NCI-H446 treated with DMSO at 0.1 percent for 48 hours (cell line): ENCODE measurements at places on chromosomes 3 and 15.

- no peak for DNase-seq
Measured at GRCh38 chr3:143427631-143428030, 308.1 kb downstream of the CHST2 start.

DNA sequence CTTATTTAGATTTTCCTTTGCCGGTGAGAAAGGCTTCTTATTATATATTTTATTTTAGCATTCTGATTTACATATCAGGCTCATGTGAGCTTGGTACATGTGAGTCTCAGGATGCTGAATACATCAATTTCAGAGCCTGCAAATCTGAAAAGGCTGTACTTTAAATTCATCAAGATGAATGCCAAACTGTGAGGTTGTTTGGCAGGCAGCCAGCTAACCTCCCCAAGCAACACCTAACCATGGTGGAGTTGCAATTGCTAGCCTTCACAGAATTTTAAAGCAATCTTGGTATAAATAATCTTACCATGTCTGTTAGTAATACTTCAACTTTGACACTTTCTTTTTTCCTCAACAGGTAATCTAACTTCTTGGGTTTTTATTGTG, 252.5 kb downstream of the CDIN1 start:
- peak; percentile 8 for DNase-seq

DNA sequence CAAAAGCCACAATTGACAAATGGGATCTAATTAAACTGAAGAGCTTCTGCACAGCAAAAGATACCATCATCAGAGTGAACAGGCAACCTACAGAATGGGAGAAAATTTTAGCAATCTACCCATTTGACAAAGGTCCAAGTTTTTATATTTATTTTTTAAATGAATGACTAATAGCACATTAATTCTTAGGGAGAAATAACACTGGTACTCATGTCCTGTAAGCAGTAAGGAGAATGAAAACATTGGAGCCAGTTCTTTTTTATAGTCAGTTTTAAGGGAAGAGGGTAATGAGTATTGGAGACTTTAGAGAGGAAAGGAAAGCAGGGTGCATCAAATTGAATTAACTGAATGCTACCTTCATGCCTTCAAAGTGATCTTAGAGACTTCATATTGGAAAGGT, 404.7 kb upstream of the TGFBR2 start:
- DNase-seq, result no peak

DNA sequence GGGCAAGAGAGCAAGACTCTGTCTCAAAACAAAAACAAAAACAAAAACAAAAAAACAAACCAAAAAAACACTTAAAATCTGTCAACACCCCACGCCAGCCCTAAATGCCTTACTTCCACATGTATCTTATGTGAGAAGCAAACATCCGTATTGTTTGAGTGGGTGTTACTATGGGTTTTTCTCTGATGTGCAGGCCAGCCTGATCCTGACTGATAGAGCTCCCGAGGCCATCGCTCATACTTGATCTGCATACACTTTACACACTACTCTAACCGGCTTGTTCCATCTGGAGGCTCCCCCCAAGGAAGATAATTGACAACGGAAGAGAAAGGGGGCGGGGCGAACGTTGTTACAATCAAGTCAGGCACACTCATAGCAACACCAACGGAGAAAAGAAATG, 237.4 kb downstream of the TBL1XR1 start:
- DNase-seq, result no peak

DNA sequence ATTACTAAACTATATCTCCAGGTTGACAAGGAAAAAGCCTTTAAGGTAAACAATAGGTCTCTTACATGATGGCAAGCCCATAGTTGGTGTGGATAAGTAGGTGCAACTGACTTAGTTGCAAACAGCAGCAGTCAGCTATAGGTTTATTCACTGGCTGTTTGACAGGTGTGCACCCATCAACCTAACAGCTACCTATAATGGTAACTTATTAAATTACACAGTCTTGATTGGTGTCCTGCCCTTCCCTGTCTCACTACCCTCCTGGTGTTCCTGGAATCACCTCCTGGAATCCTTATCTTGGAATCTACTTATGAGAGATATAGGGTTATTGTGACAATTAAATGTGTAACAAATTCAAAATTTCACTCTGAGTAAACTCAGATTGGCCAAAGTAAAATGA, 467.8 kb upstream of the UBE2E2 start:
- no peak for DNase-seq

DNA sequence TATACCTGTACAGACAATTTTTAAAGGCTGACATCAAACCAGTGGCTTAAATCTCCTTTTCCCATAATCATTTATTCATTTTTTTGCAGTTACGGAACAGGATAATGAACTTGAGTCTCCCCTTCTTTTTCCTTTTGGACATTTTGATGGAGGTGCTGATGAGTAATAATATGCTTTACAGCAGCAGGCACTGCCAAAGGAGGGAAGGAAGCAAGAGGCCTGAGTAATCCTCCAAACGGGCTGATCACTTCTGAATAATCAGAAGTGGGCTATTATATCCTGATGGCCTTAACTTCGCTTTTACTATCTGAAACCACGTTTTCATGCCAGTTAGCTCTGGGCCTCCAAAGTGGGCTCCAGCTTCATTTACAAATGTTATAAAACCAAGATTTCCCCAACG, 527.2 kb downstream of the FOXP1 start:
- no peak for DNase-seq

DNA sequence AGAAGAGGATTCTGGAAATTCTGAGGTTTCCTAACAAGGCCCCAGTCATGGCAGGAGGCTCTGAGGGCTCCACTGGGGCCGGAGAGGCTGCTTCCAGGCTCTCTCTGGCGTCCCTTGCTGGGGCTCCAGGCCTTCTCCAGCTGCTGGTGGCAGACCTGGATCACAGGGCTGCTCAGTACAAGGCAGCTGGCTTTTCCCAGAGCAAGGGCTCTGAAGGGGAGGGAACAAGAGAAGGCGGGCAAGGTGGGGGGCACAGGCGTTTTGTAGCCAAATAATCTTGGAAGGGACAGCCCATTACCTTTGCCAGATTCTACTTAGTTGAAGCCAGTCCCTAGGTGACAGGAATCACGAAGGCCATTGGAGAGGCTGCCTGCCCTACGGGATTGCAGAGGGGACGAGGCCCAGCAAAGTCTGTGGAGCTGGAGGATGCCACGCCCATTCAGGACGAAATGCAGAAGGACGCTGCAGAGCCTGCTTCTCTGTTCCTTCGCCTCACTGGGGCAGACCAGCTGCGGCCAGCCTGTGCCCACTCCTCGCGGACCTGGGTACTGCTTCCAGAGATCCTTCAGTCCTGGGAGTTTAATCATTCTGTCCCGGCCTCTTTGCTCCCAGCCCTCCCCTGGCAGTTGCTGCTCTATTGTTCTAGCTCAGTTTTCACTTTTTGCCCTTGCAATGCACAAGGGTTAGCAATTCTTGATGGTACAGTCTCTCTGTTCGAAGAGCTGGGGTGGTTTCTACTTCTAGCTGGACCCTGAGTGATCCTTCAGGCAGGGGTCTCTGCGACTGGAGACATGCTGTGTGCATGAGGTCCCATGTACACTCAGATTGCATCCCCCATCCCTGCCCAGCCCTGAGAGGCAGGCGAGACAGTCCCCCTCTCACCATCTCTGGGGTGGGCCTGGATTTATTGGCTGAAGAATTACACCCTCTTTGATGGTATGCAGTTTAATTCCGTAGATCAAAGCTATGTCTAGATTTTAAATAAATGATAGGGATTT, 149.3 kb upstream of the MEF2A start:
- no peak for DNase-seq

- DNase-seq, result no peak
Measured at GRCh38 chr15:69275933-69276560, 22.7 kb upstream of the PAQR5 start.

- DNase-seq, result no peak
Measured at GRCh38 chr15:93495799-93496637, 407.0 kb upstream of the RGMA start.

- peak; percentile 75 for DNase-seq
Measured at GRCh38 chr3:30199096-30199759, 407.2 kb upstream of the TGFBR2 start.

- DNase-seq, result no peak
Measured at GRCh38 chr3:170476291-170476690, 57.6 kb downstream of the CLDN11 start.

GRCh38 chr3:34196914-34197313, 398.5 kb downstream of the PDCD6IP start:
- no peak for DNase-seq

- no peak for DNase-seq
Measured at GRCh38 chr3:17573396-17573795, 169.0 kb downstream of the TBC1D5 start.

DNA sequence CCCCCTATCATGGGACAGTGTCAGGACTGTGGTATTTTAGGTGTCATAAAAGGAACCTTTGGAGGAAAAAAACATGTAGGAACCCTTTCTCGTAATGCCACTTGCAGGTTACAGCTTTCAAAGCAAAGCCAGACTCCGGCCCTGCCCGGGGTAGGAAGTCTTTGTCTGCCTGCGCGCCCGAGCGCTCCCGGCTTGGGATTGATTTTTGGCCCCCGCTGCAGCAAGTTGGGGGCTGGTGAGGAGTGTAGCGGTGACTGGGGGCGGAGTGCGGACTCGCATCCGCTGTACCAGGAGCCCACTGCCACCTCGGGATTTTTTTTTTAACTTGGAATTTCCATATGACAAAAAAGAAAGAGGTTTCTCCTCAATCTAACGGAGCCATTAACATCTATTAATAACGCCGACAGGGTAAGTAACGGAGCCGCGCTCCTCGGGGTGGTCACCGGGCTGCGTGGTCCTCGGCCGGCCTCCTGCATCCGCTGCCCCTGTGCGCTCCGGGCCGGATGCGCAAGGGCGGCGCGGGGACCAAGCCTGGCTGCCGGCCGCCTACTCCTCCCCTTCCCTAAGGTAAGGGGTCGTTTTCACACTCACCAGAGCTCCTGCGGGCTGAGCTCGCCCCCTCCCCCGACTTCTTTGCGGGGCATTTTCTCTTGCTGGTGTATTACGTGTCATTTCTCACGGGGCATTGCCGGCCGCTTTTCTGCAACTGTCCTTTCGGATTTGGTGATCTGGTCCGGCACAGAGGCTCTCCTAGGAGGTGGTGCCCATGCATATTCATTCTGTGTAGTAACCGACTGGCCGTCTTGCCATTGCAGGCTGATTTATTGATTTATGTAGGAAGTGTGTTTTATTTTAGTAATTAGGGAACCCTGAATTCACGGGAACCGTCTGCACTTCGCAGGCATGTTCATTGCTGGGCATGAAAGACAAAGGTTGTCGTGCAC, 219.8 kb upstream of the TOPAZ1 start:
- no peak for DNase-seq

DNA sequence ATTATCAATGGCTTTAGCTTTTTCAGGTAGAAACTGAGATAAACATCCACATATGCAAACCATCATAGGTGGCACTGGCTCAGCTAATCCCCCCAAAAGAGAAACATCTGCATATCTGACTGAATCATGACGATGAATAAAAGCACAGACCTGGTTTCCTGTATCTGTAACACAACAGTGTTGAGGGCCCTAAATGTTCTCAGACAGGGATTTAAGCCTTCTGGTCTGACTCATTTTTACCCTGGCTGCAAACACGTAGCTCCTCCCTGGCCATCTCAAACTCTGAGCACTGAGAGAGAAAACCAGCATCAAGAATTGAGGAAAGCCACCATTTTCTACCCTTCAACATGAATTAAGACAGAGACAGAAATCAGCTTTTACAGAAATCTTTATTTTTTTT, 35.2 kb downstream of the GLB1 start:
- DNase-seq, result no peak

GRCh38 chr3:113274425-113275257, 63.3 kb downstream of the BOC start:
- DNase-seq, result no peak

- no peak for DNase-seq
Measured at GRCh38 chr3:57557085-57557537, 1.0 kb downstream of the PDE12 start.

- DNase-seq, result peak; percentile 89
Measured at GRCh38 chr15:62109982-62110851, 43.4 kb downstream of the C2CD4A start.

- DNase-seq, result peak; percentile 44
Measured at GRCh38 chr3:161104561-161105551, at the start of gene B3GALNT1. Gene B3GALNT1, minus strand, starts transcription at chr3:161105349. Its CDS starts 18,595 bp downstream, at chr3:161086754.
